ENCODE measurements at places on chromosomes 13 and 19.

DNA sequence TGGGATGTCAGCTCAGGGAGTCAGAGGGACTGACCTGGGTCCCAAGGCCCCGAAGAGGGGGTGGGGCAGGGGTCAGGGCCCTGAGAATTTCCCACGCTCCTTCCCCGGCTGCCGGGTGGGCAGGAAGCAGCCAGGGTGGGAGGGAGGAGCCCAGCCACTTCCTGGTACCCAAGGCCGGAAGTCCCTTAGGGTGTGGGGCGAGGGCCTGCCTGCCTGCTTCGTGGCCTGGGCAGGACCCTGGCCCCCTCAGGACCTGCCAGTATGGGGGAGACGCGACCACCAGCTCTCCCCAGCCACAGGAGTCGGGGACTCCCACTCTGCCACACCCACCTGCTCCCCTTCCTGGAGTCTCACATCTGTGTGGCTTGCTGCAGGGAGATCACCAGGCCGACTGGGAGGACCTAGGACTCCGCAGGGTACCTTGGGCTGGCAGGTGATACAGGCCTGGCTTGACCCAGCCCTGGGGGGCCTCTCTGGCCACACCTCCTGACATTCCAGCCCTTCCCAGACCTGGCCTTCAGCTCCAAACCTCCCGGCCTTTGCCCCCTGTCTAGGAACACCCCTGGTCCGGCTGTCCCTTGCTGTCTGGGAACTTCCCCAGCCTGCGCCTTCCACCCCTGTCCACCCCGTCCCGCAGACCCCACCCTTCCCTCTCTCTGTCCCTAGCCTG, 9.8 kb upstream of the CIRBP start:
- no peak for DNase-seq

GRCh38 chr13:73572824-73573223, 514.0 kb downstream of the KLF5 start:
- no peak for DNase-seq

DNA sequence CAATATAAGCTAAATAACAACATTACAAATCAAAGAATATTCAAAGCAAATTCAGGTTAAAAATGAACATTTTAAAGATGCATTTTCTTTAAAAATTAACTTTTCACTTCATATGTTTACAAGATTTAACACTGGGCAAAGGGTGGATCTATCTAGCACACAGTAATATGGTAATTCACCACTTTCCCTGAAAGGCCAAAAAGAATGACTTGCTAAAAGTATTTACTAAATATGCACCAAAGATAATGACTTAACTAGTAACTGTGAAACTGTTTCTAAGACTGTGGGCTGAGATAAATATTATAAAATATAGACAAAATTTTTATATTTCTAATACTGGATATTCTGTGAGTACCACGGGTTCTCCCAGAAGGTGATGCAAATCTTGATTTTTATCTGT, 4.5 kb upstream of the EEF1AKMT1 start:
- no peak for DNase-seq

- no peak for DNase-seq
These were observed 1.3 kb downstream of the BICRA start for GRCh38 chr19:47609906-47610894.

DNA sequence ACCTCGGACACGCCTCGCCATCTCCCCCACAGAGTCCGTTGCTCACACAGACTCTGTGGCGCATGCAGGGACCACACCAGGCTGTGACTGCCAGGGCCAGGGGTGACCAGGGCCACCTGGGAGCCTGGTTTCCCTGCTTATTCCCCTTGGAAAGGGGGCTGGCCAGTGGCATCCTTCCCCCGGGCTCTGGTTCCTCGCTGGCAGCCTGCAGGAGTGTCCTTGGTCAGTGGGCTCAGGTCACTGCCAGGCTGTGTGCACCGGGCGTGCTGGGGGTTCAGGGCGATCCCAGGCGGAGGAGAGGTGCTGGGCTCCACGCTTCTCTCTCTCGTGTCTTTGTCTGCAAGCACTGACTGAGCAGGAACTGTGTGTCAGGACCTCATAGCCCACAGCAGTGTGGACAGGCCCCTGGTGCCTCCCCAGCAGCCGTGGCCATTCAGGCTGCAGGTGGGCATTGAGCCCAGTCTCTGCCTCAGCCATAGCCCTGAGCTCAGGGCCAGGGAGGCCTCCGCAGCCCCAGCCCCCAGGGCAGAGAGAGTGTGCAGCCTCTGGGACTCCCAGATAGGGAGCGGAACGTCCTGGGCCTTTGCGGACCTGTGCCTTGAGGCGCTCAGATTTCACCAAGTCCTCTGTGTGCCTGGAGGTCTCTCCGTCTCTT, 6.5 kb downstream of the PIAS4 start:
- DNase-seq: no peak

DNA sequence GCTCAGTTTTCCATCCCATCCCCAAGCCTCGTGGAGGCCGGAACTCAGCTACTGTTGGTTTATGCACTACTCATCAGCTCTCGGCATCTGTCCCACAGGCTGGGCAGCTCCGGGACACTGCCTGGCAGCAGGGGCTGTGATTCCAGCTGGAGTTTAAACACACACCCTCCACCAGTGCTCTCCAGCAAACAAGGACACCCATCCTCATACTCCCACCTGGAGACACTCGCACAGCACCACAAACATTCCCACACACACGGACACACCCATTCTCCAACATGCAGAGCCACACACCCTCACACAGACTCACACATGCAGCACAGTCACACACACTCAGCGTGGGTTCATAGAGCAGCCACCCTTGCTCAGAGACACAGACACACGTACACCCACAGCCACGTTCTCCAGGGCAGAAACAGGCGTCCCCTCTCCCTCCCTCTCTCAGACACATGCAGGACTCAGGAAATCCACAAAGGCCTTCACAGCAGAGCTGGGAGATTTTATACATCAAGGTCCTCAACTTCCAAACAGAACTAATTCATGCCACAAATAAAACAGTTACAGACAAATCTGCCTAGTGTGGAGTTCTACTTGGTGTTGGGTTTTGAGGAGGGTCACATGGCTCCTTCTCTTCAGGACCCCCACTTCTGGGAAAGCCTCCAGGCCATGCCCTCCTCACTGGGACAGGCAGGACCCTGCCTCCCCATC, 785.4 kb downstream of the UQCRFS1 start:
- DNase-seq: no peak

GRCh38 chr13:75656425-75656989, 20.4 kb downstream of the LMO7 start:
- DNase-seq: no peak

- no peak for DNase-seq
These were observed 1095.4 kb upstream of the PCDH20 start for GRCh38 chr13:62510906-62511655.

- DNase-seq: no peak
These were observed 11.3 kb downstream of the DPY19L3 start for GRCh38 chr19:32416749-32417456.

GRCh38 chr19:42248270-42249148, 6.1 kb upstream of the GSK3A start:
- DNase-seq: no peak

DNA sequence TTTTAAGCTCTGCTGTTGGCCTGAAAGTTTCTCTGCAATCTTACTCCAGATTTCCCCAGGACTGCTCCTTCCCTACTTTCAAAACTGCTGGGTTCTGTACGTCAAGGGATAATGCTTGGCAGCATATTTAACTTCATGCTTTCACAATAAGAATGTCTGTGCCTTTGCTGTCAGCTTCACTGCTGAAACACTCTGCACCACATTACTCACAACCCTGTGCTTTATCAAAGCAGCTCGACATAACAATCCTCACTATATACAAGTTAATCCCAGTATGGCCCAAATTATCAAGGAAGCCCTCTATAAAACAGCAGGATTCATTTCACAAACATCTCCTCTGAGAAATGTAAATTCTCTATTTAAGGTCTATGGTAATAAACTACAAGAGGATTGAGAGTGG, 17.5 kb downstream of the LATS2 start:
- DNase-seq: no peak

DNA sequence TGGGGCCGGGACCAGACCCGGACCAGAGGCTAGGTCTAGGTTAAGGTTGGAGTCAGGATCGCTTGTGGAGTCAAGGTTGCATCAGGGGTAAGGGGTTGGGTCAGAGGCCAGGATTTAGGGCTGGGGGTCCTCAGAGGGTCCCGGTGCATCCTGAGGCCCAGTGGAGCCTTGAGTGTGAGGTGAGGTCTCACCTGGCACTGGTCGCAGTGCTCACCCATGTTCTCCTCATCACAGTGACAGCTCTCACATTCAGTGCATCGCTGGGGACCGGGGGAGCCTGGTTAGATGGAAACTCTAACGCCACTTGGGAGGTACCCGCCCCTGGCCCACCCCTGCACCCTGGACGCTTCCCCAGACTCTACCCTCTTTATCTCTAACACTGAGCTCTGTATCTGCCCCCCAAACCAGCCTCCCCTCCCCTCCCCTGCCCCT, 3.1 kb downstream of the HRC start:
- DNase-seq: no peak

GRCh38 chr19:30955112-30956104, 393.8 kb downstream of the TSHZ3 start:
- DNase-seq: no peak

All from RWPE2 (cell line).